ENCODE measurements at places on chromosomes 16 and 17.

GRCh38 chr16:89406277-89406888, 84.0 kb downstream of the ANKRD11 start:
- DNase-seq, result no peak

GRCh38 chr16:25372716-25373115, 115.1 kb upstream of the ZKSCAN2 start:
- no peak for DNase-seq

GRCh38 chr16:916035-916799, 54.6 kb downstream of the LMF1 start:
- DNase-seq, result no peak

GRCh38 chr17:59846394-59847165, 46.2 kb downstream of the TUBD1 start:
- DNase-seq, result no peak

DNA sequence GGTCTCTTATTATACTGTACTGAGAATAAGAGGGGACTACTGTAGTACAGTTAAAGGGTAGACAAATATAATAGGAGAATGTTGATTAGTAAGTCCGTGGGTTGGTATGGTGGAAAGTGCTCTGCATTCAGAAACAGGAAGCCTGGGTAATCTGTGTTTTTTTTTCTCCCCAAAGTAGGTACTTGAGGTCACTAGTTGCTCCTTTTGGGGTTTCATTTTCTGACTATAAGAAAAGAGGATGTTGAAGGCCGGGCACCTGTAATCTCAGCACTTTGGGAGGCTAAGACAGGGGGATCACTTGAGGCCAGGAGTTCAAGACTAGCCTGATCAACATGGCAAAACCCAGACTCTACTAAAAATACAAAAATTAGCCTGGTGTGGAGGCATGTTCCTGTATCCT, 42.0 kb upstream of the MMD start:
- no peak for DNase-seq

DNA sequence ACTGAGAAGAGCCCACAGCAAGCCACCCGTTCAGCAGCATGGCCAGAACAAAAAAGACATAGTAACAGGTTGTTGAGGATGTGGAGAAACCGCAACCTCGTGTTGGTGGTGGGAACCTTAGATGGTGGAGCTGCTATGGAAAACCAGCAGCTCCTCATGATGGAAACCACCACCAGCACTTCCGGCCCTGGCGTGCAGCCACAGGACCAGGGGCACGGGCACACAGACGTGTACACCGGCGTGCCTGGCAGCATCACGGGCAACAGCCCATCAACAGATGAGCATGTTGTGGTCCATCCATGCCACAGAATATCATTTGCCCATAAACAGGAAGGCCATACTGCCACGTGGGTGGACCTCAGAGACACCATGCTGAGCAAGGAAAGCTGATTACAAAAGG, 11.9 kb downstream of the CTU2 start:
- DNase-seq, result no peak

- no peak for DNase-seq
Measured at GRCh38 chr16:31149894-31150890, at the start of gene PRSS36. Gene PRSS36, minus strand, starts transcription at chr16:31150066. Its CDS starts 31 bp downstream, at chr16:31150035.

GRCh38 chr16:77775911-77776909, 12.2 kb upstream of the VAT1L start:
- DNase-seq, result no peak

DNA sequence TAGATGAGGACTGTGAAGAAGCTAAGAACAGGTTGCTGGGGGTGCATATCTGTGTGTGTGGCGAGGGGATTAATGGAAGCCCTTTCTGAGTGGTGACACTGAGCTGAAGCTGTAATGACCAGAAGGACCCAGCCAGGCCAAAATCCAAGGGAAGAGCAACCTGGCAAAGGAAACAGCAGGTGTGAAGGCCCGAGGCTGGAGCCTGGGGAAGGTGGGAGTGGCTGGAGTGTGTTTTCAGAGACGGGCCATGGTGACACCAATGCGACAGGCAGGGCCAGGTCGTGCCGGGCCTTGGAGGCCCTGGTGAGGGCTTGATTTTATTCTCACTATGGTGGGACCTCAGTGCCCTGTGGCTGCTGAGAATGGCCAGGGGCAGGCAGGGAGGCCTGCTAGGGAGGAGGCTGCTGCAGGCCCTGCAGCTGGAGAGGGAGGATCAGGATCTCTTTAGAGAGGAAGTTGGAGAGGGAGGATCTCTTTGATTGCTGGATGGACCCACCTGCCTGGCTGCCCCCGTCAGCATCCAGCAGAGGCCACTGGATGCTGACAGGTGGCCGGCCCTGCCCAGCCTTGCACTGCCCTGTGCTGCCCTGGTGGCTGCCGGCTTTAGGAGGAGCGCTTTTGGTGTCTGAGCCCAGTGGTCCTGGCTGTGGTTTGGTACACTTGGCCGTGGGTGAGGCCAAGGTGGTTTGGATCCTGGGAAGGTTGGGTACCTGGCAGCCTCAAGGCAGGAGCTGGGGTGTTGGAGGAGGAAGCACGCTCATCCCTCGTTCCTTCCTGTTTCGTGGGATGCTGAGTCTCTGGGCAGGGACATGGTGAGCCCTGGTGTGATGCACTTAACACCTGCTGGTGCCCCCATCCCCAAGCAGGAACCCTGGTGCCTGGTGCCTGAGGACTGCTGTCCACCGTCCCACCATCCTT, 188.3 kb downstream of the SEC14L1 start:
- peak; percentile 32 for DNase-seq

GRCh38 chr17:2068031-2068518, 13.2 kb downstream of the HIC1 start:
- DNase-seq, result no peak

DNA sequence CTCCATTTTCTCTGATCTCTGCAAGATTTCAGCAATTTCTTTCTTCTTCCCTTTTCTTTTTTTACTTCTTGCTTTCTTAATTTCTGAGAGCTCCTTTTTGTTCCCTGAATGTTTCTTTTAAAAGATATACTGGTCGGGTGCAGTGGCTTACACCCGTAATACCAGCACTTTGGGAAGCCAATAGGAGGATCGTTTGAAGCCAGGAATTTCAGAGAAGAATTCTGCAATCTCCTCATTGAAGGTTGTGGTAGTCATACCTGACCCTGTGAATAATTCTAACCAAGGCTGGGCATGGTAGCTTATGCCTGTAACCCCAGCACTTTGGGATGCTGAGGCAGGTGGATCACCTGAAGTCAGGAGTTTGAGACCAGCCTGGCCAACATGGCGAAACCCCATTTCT, 15.6 kb upstream of the ABCC1 start:
- DNase-seq, result no peak

DNA sequence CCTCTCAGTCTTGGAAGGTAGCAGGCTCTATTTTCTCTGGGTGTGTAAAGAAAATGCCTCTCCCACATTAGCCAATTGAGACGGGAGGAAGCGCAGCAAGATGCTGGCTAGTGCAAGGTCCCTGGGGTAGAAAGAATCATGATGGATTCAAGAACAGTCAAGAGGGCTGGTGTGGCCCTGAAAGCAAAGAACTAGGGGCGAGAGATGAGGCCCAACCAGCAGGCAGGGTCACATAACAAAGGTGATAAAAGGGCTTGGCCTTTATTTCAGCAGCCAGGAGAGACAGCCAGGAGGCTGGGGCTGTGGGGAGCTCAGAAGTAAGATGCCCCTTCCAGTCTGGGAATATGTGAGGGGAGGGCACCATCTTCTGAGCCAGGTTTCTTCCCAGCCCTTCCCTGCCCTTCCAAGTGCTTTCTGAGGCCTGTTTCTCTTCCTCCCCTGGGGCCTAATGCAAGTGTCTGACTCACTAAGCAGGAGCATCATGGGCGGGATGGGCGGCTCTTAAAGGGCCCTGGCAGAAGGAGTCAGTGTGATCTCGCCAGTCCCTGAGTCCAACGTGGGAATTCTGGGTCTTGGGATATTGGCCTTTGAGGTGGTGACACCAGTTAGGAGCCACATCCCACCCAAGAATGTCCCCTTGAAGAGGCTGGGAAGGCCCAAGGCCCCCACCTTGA, 3.9 kb upstream of the NLRC5 start:
- no peak for DNase-seq

DNA sequence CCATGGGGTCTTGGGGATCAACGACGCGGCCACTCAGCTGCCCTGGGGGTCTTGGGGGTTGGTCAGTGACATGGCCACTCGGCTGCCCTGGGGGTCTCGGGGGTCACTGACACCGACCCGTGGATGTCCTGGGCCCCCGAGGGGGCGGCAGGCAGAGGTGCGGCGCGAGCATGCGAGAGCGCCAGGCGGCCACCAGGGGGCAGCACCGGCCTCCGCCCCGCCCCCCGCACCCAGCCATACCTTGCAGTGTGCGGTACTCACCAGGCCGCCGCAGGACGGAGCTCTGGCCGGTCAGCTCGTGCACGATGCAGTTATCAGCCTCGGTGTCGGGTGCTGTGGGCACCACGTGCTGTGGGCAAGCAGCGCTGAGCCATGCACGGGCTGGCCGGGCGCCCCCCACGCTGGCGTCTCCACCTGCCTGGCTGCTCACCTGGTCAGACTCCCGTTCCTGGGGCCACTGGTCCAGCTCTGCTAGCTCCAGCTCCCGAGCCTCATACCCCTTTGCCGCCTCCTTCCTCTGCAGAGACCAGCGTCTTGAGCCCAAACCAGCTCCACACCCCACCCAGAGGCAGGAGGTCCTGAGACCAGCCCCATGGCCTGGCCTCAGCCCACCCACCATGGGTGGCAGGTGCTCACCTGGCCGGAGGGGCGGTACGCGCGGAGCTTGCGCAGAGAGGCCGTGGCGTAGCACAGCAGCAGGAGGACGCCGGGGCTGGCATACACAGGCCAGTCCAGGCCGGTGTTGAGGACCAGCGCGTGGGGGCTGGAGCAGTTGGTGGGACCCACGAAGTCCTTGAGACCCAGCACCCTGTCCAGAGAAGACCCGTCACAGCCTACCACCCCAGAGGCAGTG, 31.2 kb downstream of the CTU2 start:
- DNase-seq, result peak; percentile 65

DNA sequence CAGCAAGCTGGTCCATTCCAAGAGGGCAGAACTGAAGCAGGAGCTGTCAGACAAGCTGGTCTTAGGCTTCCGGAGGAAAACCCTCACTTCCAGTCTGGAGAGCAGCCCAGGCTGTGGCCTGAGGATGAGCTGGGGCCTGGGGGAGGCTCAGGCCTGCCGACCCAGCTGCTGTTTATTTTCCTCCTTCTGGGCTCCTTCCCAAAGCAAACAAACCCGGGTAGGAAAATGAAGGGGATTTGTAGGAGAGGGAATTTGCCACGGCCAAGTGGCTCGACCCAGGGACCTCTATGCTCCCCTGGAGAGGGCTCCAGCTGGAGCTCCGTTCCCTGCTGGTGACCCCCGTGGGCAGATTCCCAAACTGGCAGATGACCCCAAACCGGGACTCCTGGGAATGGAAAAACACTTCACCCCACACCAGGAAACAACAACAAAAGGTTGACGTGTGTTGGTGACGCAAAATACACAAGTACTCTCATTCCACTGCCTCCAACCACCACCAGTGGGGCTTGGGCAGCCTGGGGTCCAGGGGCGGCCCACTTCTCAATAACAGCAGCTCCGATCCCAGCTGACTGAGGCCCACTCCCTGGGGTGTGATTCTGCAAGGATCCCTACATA, 8.8 kb downstream of the JUP start:
- no peak for DNase-seq

- no peak for DNase-seq
Measured at GRCh38 chr17:61412860-61413660, 13.4 kb downstream of the TBX2 start.

- DNase-seq, result no peak
Measured at GRCh38 chr16:17497648-17498047, 26.9 kb upstream of the XYLT1 start.

- no peak for DNase-seq
Measured at GRCh38 chr16:5466551-5466950, 369.0 kb upstream of the EEF2KMT start.

DNA sequence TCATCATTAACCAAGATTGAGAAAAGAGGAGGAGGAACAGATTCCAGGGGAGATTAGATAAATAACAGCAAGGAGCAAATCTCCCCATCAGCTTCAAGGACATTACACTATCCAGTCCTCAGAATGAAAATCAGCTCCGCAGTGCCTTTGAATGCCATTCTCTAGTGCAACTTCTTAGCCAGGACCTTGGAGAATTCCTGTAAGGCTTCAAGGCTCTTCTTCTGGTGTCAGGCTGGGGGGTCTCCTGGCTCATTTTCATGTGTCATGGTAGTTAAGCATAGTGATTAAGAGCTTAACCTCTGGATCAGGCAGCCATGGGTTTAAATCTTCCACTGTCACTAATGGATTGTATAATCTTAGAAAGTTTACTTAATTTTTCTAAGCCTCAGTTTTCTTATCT, 137.3 kb upstream of the CCL2 start:
- no peak for DNase-seq

DNA sequence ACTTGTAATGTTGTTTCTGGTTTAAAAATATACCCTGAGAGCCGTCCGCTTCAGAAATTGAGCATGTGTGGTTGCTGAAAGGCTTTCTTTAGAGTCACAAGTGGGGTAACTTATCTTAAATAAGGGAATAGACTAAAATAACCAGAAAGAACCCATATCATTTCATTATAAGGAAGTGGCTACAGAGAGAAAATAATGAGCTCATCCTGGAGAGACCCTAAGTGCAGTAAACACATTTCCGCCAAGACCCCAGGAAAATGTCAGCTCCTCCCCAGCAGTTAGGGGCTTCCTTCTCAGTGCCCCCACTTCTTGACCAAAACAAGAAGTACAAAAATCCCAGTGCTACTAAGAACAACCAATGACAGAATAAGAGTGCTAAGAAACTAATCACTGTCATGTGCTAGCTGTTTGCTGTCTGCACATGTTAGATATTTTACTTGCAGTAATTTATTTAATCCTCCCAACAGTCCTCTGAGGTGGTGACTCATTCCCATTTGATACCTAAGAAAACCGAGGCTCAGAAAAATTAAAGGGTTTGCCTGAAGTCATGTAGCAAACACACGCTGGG, 83.5 kb downstream of the CDYL2 start:
- no peak for DNase-seq

- DNase-seq, result no peak
Measured at GRCh38 chr16:583815-584591, 5.9 kb upstream of the RAB40C start.

- DNase-seq, result no peak
Measured at GRCh38 chr16:8720080-8720966, 45.9 kb downstream of the ABAT start.

- no peak for DNase-seq
Measured at GRCh38 chr17:35519439-35519838, 18.0 kb downstream of the SLFN12L start.

DNA sequence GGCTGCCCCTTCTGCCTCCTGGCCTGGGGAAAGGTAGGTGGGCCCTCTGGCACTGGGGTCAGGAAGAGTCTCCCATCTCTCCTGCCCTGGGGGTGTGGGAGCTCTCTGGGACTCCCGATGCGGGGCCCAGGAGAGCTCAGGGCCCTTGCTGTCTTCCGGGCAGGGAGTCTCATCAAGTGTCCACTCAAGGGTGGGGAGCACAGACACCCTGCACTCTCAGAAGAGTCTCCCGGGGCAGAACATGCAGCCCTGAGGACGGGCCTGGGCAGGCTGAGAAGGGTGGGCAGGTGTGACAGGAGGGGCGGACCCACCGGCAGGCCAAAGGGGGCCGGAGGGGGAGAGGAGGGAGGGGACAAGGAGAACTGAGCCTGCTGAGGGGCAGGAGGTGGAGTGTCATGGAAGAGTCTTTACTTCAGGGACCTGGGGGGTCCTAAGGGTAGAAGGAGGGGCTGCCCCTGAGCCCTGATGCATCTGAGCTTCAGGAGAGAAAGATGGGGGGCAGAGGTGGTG, 8.4 kb upstream of the PKMYT1 start:
- DNase-seq, result no peak

Measured in mesothelial cell of epicardium (in vitro differentiated cells).